ENCODE measurements at places on chromosomes 16 and 17.

DNA sequence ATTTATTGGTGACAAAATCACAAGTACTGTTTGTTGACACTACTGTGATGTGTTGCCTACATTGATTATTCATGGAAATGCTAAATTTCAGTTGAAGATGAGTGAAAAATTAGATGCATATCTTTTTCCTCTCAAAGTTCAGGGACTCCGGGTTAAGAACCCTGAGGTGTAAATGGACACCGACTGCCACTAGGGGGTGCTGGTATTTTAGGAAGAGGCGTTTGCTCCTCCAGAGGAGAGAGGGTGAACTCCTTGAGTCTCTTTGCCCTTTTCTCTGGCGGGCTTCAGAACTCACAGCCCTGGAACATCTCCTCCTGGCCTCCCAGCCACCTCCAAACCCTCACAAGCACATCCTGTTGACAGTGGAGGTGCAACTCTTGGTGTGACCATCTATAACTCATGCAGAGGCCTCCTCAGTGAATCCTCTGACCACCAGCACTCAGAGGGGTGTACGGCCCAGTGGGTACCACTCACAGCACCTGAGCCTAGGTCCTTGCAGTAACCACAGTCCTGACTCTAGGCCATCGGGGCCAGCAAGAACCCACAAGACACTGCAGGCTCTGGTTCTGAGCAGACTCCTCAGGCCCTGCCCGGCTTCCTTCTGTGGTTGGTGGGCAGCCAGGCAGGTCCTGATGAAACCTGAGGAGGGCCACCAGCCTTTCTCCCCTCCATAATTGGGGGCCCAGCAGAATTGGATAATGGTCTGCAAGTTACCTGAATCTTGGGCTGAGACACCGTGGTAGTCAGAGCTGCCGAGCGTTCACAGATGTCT is 26.2 kb upstream of the PIK3R5 start:
- DNase-seq, result peak; percentile 66

- DNase-seq, result no peak
These were observed 8.6 kb upstream of the SLC7A6 start for GRCh38 chr16:68255712-68256111.

DNA sequence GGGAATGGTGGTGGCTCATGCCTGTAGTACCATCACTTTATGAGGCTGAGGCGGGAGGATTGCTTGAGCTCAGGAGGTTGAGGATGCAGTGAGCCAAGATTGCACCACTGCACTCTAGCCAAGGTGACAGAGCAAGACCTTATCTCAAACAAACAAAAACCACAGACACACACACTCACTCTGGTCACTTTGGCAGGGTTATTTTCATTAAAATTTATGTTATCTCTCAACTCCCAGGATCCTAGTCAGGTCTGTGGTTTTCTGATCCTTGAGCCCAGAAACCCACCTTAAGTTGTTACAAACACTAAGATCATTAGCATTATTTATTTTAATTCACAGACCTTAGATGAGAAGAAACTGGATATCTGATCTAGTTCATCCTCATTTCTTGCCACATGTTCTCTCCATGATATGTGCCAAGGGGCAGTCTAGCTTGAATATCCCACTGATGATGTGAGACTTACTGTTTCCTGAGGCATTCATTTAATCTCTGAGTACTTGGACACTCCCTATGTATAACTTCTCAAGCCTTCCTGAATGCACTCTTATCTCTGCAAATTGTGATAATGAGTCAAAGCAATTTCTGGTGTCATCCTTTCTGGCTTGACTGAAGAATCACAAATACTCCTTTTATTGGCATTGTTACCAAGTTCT is 9.6 kb downstream of the ABHD15 start:
- DNase-seq, result no peak

- no peak for DNase-seq
These were observed 128.7 kb downstream of the TANGO6 start for GRCh38 chr16:68972013-68972412.

- DNase-seq, result no peak
These were observed 245.0 kb upstream of the CDH5 start for GRCh38 chr16:66121466-66121865.

DNA sequence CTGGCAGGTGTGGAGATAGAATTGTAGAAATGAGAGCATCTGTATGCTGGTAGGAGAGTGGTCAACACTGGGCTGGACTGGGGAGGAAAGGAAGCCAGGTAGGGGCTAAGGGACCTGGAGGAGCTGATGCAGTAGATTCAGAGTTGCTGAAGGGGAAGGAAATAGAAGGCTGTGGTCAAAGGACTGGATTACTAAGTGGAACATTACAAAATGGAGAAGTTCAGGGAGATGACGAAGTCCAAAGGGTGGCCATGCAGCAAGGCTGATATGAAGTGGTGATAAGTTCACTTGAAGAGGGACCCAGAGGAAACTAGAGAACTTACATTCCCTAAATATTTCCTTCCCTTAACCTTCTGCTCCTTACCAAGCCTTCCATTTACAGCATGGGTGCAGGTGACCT is 8.6 kb upstream of the CCL2 start:
- peak; percentile 97 for DNase-seq

DNA sequence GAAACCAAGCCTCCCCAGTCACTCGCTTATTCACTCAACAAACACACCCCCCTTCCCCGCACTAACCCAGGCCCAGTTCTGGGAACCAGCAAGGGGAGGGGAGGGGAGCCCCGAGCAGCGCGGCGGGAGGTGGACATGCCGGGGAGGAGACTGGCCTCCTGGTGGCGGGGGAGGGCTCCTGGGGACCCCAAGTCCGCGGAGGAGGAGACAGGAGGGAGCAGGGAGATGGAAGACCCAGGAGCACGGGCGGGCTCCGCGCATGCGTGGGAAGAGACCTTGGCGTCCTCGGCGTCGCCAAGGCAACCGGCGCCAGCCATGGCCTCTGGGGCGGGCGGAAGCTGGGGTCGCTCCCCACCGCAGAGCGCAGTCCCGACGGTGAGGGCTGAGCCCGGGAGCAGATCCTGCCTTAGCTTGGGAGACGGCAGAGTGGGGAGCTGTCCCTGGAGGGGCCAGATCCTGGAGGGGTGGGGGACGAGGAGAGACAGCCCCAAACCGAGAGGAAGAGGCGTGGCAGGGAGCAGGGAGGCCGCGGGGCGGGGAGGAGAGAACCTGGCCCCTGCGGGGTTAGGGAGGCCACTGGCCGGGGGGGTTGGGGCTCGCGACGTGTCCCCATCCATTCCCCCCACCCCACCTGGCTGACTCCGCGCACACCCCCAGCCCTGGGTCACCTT is at the start of gene PRR29:
Gene PRR29 (plus strand): TSS at position 302 of the 671 bp plus-strand sequence. CDS start 14 bp downstream, at position 316.
- DNase-seq, result peak; percentile 69

- DNase-seq, result peak; percentile 44
These were observed 40.7 kb upstream of the ANKFY1 start for GRCh38 chr17:4304417-4305027.

DNA sequence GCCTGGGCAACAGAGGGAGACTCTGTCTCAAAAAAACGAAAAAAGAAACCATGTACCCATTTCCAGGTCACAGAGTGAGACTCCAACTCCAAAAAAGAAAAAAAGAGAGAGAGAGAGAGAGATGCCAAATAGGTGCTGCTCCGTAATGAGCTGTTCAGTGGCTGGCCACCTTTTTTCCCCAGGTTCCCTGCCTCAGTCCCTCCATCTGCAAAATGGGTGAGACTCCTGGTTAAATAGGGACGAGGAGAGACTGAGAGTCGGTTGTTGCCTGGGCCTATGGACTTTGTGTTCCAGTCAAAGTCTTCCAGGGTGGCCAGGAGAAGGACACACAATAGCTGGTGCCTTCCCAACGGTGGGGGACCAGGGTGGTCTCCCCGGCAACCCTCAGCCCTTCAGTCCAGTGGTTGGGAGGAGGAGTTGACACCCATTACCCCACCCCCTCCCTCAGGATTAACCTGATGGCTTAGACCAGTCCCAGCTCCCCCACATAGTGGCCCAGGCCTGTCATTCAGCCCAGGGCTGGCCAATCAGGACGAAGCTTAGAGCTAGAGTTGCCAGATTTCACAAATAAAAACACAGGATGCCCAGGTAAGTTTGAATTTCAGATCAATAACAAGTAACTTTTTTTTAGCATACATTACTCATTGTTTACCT is 258.2 kb downstream of the PARN start:
- DNase-seq, result no peak

- no peak for DNase-seq
These were observed 71.5 kb upstream of the DHX40 start for GRCh38 chr17:59493867-59494266.

DNA sequence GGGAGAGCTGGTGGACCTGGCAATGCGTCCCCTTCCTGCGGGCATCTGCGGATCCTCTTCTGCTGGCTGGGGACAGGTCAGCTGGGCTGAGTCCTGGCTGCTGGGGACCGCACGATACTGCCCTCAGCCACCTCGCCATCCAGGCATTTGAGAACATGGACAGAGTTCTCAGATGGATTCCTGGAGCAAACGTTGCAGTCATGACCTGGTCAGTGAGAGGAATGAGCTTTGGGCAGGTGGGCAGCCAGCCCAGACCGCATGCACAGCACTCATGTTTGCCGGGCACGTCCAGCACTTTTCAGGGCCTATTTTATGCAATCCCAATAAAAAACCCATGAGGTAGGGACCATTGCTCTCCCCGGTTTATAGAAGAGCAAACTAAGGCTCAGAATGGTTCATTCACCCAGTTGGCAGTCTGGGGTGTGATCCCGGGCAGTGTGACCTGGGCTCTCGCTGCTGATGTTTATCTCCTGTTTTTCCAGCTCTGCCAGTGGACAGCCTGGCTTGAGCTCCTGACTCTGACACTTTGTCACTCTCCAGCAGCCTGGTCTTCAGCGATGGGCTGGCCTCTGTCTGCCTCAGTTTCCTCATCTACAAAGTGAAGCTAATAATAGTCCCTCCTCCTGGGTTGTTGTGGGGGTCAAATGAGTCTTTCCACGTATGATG is 294.7 kb downstream of the IRF8 start:
- no peak for DNase-seq
